Ammon's horn (tissue), 1 donor: ENCODE measurements at places on chromosomes 13 and 19.

DNA sequence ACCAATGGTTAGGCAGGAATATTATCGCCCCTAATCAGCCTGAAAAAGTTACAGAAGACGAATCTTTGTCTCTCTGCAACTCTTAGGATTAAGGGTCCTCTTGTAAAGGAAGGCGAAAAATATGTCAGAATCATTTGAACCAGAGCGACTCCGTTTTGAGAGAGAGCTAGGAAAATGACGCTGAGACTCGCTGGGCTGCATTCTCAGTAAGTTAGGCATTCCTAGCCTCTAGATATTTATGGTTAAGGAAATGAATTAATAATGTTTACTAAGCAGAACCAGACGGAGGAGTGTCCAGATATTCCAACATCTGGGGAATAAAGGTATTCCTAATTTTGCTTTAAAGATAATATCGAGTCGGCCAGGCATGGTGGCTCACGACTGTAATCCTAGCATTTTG lies 755 bp upstream of the ZNF726 start:
- DNase-seq, result no peak

DNA sequence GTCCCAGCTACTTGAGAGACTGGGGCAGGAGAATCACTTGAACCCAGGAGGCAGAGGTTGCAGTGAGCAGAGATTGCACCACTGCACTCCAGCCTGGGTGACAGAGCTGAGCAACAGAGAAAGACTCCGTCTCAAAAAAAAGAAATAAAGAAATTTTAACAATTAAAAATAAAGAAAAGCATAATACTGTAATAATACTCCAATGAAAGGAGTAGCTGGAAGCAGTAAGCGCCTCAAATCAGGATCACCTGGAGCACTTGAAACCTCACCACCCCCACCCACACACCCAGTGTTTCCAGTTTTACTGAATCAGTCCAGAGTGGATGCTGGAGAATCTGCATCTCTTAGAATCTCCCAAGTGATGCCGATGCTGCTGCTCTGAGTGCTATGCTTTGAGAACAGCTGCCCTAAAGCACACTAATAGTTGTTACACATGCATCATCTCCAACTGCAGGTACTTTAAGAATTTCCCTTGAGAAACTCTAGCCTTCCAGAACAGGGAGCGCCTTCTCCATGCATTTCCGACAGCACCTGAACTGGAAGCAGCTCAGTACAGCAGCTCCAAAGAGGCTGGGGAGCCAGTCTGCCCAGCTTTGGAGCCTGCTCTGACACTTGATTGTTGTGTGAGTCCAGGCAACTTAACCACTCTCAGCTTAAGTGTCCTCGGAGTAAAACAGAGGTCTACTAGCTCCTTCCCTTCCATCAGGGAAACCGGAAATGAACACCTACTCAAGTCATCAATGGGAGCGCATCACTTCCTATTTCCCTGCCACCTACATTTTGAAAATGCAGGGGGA lies 2.9 kb downstream of the ABCC4 start:
- DNase-seq, result no peak

DNA sequence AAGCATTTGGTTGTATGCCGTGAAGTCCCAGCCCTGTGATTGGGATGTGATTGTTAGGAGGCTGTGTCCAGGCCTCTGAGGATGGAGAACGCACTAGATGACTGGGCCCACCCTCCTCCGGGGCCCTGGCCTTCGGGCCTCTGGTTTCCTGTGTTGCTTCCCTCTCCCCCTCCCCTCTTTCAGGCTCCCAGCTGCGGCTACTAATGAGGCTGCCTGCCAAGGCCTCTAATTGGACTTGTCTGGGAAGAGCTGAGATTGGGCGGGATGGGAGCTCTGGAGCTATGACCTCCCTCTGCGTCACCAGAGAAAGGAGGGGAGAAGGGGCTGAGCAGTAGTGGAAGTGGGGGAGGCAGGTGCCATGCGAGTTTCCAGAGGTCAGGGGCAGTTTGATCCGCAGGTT lies 9.9 kb downstream of the PTH2 start:
- DNase-seq, result no peak

GRCh38 chr19:14112051-14112808 lies 5.3 kb downstream of the PRKACA start:
- DNase-seq, result no peak

DNA sequence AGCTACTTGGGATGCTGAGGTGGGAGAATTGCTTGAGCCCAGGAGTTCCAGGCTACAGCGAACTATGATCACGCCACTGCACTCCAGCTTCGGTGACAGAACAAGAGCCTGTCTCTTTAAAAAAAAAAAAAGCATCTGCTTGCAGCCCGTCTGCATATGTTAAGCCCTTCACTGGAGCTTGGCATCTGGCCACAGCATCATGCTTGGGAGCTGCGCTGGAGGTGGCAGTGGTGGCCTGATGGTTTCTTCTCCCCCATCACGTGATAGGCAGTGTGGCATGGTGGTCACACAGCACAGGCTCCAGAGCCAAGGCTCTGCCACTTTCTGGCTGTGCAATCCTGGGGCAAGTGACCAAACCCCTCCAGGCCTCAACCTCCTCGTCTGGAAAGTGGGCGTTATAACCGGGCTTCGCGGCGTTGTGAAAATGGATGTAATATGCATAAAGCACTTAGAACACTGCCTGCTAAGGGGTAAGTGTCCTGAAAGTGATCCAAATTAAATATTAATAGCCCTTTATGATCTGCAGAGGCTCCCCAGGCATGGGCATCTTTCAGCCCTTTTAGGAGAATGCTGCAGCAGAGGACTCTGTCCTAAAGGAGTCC lies 24.4 kb downstream of the MARK4 start:
- DNase-seq, result no peak

GRCh38 chr19:7918615-7919421 lies 1.3 kb upstream of the SNAPC2 start:
- DNase-seq, result no peak

GRCh38 chr13:72570019-72570418 lies 157.4 kb downstream of the MZT1 start:
- DNase-seq, result no peak

- DNase-seq, result no peak
Measured at GRCh38 chr13:59501004-59501403, 662.7 kb downstream of the DIAPH3 start.

DNA sequence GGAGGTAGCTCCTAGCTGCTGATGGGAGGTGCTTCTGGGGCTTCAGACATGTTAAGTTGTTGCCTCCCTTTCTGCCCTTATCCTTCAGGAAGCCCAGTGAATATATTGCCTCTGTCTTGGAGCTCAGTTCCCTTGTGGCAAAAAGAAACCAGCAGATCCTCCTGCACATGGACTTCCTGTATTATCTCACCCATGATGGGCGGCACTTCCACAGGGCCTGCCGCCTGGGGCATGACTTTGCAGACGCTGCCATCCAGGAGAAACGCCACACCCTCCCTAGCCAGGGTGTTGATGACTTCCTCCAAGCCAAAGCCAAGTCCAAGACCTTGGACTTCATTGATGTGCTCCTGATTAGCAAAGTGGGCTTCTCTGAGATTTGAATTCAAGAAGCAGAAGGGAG lies 6.0 kb upstream of the CYP4F12 start:
- no peak for DNase-seq

GRCh38 chr13:65555962-65556361 lies 1674.2 kb downstream of the PCDH9 start:
- DNase-seq, result no peak
